ENCODE measurements at places on chromosomes 6 and 20.

GRCh38 chr6:93059911-93060310 is 359.4 kb downstream of the EPHA7 start:
- DNase-seq: no peak

DNA sequence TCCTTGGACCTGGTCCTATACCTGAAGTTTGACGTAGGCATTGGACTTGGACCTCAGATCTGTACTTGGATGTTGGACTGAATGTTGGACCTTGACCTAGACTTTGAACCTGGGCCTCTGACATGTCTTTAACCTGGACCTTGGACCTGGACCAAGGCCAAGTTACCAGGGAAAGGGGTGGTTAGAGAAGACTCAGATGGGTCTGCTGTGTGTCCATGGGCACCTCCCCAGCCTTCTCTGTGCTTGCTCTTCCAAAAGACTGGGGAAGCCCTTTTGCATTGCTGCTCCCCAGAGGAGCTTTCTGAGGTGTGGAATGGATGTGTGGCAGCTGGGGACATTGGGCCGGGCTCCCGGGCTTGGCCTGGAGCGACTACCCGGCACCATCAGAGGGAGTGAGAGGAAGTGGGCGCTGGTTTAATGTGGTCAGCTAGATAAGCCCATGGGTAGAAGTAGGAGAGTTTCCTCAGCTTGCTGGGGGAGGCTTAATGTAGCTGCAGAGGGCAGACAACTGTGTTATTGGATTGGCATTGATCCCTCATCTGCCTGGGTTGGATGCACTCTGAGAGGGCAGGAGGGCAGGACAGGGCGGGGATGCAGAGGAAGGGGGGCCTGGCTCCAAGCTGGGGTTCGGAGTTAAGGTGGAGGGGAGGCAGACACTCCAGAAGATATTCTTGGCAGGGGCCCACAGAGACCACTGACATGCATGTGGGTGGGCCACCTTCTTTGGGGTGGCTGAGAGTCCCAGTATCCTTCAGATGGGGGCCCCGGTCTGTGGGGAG is 4.2 kb downstream of the SCRT2 start:
- DNase-seq: no peak

DNA sequence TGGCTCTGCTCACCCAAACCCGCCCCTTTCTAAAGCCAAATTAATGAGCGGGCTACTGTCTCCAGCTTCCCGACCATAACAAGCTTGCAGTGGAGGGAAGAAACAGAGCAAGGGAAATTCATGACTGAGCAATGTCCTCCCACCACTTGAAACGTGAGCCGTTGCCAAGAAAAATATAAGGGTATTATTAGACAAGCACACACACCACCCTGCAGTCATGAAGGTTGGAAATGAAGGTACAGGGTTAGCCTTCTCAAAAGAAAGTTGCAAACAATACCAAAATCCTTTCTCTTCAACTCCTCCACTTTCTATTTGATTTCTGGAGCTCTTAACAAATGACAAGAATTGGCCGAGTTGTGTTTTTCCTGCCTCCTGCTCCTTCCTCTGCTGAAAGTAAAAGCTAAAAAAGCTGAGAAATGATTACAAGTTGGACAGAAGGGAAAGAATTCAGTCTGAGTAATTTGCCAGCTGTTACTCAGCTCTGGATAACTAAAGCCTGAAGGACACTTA is 151.1 kb upstream of the B3GAT2 start:
- no peak for DNase-seq

DNA sequence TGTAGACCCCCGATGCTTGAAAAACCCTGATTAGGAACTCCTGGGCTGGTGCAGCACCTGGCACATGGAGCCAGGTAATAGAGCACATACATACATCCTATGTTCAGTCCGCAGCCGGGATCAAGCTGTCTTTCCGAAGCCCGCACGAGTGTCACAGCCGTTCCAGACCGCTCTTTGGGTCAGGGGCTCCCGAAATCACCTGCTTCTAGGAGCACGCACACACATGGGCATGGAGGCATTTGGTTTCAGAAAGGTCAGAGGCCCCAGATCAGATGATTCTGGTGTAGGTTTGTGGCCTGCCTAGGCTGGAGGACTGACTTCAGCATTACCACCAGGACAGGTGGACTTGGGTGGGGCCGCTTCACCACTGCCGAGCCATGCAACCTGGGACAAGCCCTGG is 42.1 kb upstream of the STX16 start:
- DNase-seq: no peak

GRCh38 chr6:167791780-167792478 is 34.8 kb upstream of the AFDN start:
- DNase-seq: no peak

DNA sequence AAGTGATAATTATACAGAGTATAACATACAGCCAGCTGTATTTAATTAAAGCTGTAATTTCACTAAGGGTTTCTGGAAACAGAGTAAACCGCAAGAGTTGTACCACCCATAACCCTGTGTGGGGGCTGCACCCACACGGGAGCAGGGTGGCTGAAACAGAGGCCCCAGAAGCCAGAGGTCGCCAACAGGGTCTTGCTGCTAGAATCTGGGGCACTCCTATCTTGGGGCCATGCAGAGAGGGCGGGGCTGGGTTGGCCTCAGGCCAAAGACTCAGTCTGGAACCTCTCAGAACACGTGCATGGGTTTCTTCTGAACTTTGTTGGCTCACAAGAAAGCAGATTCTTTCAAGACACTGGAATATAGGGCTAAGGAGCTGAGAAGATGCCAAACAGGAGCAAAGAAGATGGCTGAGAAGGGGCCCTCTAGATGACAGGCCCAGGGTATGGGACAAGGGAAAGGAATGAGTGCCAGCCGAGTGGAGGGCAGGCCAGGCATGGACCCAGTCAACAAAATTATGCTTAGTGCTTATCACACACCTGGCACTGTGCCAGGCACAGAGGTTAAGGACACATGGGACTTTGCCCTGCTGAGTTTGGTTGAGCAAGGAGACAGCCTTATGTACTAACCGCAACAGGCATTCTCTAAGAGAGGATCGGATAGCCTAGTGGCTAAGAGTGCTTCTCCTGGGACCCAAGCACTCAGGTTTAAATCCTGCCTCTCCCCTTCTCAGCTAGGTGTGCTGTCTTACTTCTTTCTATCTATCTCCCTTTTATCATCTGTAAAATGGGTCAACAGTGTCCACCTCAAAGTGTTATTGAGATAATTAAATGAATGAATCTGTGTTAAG is 96.6 kb upstream of the FOXP4 start:
- DNase-seq: no peak

GRCh38 chr6:17169291-17169690 is 67.4 kb downstream of the STMND1 start:
- no peak for DNase-seq

DNA sequence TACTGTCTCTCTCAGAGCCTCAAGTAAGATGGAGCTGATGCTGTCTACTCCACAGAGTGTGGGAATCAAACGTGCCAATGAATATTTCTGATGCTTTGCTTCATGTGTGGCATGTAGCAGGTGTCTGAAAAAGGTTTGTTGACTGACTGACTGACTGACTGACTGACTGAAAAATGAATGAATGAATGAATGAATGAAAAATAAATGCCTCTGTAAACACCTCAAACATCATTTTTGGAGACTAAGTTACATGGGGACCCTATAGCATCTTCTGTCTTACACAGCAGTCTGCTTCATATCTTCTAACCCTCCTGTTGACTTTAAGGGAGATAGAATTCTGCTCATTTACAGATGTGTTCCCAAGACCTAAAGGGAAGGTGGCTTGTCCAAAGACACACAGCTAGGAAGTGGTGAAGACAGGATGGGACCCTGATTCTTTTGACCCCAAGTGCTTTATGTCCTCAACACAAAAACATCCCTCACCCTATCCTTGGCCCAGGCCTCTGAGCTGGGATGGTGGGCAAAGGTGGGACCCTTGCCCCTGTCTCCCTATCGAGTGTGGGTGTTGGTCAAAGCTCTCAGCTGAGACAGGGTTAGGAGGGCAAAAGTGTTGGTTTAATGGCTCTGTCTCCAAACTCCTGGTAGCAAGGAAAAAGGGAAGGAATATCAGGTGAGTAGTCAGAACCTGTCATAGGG is 104.4 kb downstream of the TOX2 start:
- DNase-seq: no peak

Data from CD4-positive, alpha-beta T cell treated with Interleukin-2 at 100 ng/mL for 4 hours (primary cell).